ENCODE measurements at places on chromosomes 3 and 15.
A peak's percentile ranks its signal among the peaks of the same experiment; 100 is the strongest.

GRCh38 chr3:61688307-61688984 lies 127.1 kb downstream of the PTPRG start:
- no peak for DNase-seq

GRCh38 chr15:86384186-86384585 lies 304.5 kb downstream of the AGBL1 start:
- DNase-seq: no peak

DNA sequence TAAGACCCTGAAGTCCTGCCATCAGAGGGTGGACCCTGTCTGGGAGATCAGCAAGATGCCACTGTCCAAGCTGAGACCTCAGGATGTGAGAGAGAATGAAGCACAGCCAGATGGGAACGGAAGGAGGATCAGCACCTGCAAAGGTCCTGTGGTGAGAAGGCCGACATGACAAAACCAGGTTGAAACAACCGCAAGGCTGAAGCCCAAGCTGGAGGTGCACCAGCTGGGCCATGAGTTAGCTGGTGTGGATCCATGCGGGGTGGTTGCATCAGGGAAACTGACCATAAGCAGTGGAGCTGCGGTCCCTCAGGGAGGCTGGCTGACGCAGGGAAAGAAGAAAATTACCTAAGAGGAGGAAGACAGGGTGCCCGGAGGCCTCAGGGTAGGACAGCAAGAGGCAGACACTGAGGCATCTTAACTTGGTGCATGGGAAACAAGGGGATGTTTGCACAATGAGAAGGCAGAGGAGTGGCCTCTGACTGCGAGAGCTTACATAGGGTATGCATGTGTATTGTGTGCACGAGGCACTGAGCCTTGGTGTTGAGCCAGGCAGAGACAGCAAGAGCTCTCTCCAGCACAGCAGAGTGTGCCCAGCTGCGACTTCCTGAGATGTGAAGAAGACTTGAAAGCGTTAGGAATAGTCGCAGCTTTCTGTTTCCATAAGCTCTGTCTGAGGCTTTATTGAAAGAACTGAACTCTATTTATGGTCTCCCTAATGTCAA lies 497.7 kb downstream of the OCA2 start:
- no peak for DNase-seq

GRCh38 chr3:13600950-13601691 lies 52.2 kb downstream of the FBLN2 start:
- no peak for DNase-seq

DNA sequence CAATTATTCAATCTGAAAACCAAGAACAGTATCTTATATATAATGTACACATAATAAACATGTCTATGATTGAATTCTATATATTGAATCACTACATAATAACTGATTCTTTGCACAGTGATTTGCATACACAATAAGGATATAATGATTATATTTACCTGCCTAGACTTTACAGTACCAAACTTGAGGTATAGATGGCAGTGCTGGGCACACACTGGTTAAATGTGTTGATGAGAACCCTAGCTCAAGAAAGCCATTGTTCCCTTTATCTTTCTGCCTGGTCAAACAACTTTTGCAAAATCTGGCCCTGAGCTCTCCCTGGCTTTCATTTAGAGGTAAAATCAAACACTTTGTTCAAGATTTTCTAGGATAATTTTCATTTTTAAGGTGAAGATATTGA lies 697.7 kb downstream of the TUSC7 start:
- DNase-seq: no peak

DNA sequence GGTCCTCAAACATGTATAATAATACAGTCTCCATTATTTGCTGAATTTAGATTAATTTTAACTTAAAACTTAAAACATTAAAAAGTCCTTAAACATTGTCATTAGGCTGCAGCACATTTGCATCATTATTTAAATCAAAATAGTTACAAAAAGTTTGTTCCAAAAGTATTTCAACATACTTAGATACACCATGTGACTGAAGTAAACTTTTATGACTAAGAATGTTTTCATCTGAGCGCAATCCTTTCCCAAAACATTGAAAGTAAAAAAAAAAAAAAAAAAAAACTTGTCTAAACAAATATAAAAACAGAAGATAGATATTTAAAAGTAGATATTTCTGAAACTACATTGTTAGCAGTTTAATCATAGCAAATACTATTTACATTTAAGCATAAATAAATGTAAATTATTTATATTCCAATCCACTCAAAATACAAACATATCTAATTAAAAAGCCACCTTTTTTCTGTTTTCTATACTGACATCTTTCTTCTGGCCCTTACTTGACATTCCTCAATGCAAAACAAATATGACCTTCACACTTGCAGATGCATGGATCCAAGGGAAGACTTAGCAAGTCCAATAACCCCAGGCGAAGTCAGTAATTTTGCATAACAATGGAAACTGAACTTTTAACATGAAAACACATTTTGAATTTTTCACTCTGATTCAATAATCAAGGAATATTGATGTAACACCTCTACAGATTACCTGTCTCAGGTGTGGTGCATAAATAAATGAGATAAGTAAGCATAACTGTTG lies 10.3 kb downstream of the FAM227B start:
- DNase-seq: no peak

DNA sequence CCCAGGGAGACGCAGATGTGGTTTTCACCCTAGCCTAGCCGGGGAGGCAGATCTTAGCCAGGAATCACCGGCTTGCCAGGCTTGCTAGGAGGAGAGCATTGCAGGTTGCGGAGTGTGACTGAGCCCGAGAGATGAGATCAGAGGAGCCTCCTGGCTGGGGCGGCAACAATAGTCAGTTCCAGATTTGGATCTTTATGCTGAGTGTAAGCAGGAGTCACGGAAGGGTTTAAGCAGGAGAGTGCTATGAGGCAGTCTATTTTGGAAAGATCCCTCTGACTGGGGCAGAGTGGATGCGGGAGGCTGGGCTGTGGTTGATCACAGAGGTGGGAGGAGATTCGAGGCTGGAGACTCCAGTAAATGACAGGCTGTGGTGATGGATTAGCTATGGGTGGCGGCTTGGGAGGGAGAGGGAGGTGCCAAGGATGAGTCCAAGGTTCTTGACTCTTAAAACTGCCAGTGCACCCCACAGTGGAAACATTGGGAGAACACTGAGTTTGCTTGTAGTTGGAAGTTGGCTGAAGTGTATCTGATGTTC lies 10.4 kb upstream of the BAHD1 start:
- no peak for DNase-seq

DNA sequence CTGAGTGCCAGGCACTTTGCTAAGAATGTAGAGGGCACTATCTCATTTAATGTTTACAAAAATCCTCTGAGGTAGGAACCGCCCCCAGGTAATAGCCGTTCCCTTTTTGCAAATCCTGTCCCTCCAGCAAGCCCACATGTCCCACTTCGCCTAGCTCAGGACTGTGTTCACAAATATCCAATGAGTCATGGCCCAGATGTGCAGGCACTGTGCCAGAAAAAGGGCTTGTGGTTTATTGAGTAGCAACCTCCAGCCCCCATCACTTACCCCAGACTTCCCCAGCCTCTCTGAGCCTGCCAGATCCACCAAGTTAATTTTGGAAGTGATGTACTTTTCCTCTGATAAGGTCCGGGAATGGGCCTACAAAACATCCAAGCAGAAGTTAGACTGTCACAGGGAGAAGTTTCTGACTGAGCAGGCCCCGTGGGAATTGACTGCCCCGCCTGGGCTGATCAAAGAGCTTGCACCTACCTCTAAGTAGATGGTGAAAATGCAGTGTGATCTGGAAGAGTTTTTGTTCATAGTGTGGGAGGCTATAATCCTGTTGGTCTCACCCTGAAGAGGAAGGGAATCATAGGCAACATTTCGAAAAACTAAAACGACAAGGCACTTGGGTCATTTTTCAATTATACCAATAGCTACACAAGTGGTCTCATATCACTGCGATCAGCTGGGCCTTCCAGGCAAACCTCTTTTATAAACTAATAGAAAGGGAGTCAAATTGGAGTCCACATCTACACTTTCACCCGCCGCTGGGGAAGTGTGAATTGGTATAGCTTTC lies 15.7 kb downstream of the KIF9 start:
- peak; percentile 54 for DNase-seq

GRCh38 chr3:190314741-190315140 lies 7.5 kb downstream of the CLDN1 start:
- DNase-seq: no peak

- no peak for DNase-seq
Measured at GRCh38 chr3:50147861-50148260, 7.3 kb upstream of the SEMA3F start.

GRCh38 chr3:129528589-129529100 lies at the start of gene RHO:
RHO (plus strand) TSS chr3:129528639; CDS start chr3:129528734, 95 bp downstream.
- no peak for DNase-seq

GRCh38 chr15:61794276-61794675 lies 266.0 kb downstream of the VPS13C start:
- no peak for DNase-seq

DNA sequence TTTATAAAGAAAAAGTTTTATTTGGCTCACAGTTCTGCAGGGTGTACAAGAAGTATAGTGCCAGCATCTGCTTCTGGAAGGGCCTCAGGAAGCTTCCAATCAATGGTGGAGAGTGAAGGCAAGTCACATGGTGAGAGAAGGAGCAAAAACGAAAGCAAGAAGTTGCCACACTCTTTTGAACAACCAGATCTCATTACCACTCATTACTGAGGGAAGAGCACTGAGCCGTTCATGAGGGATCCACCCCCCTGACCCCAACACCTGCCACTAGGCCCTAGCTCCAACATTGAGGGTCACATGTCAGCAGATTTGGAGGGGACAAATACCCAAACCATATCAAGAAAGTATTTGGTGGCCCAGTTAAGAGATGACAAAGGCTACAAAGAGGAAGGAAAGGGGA lies 239.3 kb upstream of the UBE2E1 start:
- DNase-seq: no peak

- DNase-seq: no peak
Measured at GRCh38 chr15:50883903-50884302, 24.6 kb upstream of the AP4E1 start.

DNA sequence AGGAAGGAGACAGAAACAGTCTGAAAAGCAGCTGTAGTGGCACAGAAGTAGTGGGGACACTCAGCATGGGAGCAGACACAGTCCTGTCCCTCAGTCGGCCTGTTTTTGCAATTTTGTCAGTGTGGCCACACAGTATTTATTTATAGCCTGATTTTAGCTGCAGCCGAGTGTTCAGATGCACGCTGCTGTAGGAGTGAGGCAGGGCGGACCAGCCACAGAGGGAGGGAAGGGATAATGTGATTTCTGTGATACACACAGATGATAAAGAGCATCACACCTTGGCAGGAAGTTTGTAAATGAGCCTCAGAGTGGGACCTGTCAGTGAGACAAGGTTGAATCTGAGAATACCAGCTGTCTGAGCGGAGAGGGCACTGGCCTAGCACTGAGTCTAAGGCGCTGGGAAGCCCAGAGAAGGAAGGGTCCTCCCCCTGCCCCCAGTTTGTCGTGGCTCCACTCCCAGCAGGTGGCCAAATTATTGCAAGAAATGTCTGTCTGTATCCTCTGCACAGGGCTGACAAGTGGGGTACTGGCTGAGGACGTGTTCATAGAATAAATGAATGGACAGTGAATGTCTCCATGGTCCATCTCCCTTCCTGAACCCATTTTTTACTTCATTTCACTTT lies 3.8 kb downstream of the PSTPIP1 start:
- no peak for DNase-seq

GRCh38 chr15:40092256-40092978 lies 16.3 kb downstream of the BMF start:
- no peak for DNase-seq

DNA sequence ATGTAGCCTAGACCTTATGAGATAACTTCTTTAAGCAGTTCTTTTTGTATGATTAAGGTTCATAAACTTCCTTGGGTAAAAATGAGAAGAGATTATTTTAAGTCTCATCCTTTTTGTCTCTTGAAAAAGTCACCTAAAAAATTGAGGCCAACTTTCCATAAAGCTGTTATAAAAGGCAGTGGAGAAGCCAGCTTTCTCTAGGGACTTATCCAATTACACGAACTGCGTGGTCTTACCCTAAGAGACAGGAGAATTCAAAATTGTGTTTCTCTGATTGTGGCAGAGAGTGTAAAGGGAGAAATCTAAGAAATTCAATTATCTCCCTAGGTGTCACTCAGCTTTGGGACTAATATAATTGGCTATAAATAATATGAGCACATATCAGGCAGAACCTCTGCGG lies 262.0 kb downstream of the SHOX2 start:
- no peak for DNase-seq

DNA sequence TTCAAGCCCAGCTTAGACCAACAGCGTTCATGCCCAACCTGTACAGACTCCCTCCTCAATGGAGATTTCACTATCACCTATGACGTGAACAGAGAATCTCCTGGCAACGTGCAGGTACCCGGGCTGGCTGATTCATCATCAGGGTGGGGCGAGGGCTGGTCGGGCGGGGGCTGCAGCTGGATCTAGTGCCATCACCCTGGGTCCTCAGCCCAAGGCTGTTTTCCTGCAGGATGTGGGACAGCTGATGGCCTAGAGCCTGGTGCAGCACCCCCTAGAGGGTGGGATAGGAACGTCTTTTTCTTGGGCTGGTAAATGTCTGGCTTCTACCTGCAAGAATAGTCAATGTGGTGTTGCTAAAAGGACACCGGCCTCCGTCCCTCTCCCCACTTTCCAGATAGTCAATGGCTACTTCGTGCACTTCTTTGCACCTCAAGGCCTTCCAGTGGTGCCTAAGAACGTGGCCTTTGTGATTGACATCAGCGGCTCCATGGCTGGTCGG lies 4.4 kb downstream of the ITIH3 start:
- no peak for DNase-seq

DNA sequence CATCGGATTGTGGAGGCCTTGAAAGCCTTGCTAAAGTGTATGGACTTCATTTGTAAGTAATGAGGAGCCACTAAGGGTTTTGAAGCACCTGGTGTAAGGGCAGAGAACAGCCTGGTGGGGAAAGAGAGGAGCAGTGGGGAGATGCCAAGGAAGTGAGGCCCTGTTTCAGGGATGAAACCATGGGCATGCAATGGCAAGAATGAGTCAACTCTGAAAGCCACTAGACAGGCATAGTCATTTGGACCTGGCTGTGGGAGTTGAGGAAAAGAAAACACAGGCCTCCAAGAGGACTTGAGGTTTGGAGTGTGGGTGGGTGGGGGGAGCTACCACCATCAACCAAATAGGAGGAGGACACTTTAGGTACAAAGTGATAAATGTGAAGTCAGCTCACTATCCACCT lies 7.6 kb downstream of the XCR1 start:
- DNase-seq: no peak

GRCh38 chr3:10380906-10381305 lies 60.0 kb upstream of the SEC13 start:
- DNase-seq: no peak

DNA sequence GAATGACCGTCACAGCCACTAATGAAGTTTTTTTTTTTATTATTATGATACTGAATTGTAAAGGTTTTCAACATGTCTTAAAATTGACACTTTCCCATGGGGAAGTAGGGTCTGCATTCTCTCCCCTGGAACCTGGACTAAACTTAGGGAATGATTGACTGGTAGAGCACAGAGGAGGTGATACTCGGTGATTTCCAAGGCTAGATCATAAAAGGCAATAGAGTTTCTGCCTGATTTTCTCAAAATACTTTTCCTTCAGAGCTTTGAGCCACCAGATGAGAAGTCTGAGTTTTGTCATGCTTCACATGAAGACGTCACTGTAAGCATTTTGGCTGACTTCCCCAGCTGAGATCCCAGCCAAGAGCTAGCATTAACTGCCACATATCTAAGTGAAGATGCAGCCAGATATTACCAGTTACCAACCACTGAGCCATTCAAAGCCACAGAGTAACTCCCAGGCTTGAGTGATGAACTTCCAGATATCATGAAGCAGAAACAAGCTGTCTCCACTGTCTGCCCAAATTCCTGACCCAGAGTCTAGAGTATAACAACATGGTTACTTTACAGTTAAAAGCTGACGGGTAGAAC lies 105.8 kb downstream of the LSAMP start:
- no peak for DNase-seq

GRCh38 chr15:92938387-92938786 lies 38.3 kb downstream of the CHD2 start:
- no peak for DNase-seq

GRCh38 chr3:195259475-195260279 lies 11.3 kb downstream of the XXYLT1 start:
- DNase-seq: peak; percentile 82
